ENCODE measurements at places on chromosomes 6 and 20.

DNA sequence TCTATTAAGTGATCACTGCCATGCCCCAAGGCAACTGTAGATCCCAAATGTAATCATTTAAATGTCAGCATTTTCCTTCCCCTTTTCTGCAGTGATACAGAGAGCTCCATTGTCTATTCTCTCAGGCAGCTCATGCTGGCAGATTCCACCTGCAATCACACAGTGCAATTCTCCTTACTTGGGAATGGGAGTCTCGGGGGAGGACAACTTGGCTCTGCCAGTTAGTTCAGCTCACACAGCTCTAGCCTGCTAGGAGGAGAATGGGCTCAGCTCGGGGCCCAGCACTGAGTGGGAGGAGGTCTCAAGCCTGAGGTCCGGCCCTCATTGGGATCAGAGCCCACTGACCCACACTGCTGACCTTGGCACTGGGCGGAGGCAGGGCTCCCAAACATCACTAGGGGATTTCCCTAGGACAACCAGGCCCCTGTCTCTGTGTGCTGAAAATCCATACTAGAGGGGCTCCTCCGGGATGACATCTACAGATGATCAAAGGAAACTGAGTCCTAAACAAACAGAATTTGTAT lies 109.2 kb upstream of the ASF1A start:
- no peak for DNase-seq

GRCh38 chr20:4020256-4020655 lies 4.9 kb upstream of the RNF24 start:
- no peak for DNase-seq

DNA sequence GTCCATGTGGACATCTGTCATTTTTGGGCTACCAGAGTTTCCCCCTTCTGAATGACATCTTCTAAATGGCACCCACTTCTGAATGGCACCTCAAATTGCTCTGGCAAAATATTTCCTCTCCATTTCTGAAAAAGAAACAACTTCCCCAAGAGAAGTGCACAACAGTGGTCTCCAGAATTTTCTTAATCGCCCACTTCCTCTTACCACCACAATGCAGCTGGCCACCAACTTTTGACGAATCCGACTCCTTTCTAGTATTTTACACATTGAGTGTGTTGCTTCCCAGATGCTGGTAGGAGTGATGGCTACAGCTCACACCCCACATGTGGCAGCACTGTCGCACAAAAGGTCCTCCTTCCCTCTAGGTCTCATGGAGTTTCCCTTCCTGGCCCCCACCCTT lies 216.1 kb downstream of the FOXA2 start:
- DNase-seq: no peak

- no peak for DNase-seq
Observed at GRCh38 chr20:2023151-2023550, 29.3 kb upstream of the PDYN start.

DNA sequence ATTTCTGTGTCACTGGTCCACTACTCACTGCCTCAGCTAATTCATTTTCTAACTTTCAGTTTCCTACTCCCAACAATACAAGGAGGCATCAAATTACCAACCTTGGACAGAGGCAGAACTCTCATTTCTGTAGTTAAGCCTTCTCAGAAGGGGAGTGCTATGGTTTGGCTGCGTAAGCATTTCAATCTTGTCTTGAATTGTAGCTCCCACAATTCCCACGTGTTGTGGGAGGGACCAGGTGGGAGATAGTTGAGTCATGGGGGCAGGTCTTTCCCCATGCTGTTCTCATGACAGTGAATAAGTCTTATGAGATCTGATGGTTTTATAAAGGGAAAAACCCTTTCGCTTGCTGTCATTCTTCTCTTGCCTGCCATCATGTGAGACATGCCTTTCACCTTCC lies 22.9 kb downstream of the HLA-DRA start:
- DNase-seq: peak; percentile 44

DNA sequence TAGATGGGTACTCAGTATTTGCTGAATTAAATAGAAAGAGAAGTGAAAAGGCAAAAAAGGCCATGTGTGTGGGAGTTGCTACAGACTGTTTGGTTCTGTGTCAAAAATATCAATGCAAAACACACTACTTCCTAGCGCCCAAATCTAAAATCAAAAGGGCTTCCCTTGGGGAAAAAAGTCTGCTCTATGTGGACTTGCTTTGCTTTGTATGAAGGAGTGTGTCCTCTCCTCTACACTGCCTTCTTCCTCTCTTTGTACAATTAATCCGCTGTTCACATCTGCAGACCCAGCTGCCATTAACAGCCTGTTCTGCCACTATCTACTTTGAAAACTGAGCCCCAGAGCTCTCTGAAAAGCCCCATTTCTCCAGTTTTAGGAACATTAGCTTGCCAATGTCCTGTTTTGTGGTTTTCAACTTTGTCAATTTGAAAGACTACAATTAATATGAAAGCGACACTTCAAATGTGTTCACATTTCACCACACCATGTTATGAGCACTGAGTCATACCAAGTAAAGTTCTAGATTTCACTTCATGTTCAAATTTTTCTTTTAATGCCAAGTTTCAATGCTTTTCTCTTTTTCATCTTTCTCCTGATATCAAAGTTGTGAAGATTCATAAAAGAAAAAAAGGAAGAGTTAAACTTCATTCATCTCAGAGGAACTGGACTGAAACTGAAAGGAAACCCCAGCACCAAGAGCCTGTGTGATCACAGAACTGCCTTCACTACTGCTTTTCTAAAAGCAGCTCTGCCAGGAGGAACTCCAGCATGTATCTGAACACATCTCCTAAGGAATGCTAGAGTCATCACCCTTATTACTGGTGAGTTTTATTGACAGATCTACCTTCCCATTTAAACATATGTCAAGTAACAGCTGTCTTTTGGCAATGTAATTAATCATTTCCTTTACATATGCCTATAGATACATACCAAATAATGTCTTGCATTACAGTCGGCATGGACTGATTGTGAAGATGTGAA lies 102.6 kb downstream of the KIF13A start:
- DNase-seq: peak; percentile 4

DNA sequence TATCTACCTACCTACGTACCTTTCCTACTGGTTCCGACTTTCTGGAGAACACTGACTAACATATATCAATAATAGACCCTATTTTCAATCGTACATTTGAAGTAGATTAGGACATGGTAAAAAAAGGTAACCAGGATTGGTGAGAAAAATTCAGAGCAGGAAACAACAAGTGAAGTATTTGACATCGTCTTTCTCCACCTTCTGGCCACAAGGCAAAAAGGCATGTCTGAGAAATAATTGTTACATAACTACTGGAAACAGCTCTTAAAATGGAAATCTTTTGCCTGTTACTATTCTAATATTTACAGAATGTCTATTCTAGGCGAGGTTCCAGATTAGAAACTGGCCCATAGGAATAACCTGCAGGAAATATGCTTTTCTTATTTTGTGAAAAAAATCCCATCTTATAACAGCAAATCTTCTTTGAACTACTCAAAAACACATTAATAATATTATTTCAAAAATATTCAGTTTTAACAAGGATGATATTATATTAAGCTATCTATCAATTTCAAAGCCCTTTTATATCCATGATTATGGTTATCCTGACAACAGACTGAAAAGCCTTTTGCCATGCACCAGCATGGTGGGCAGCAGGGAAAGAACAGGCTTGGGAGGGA lies 80.8 kb downstream of the RCAN2 start:
- no peak for DNase-seq
